CD4-positive, alpha-beta T cell (primary cell): ENCODE measurements at places on chromosomes 5 and 9.

- DNase-seq, result no peak
Measured at GRCh38 chr5:95886340-95887044, 64.0 kb upstream of the GLRX start.

DNA sequence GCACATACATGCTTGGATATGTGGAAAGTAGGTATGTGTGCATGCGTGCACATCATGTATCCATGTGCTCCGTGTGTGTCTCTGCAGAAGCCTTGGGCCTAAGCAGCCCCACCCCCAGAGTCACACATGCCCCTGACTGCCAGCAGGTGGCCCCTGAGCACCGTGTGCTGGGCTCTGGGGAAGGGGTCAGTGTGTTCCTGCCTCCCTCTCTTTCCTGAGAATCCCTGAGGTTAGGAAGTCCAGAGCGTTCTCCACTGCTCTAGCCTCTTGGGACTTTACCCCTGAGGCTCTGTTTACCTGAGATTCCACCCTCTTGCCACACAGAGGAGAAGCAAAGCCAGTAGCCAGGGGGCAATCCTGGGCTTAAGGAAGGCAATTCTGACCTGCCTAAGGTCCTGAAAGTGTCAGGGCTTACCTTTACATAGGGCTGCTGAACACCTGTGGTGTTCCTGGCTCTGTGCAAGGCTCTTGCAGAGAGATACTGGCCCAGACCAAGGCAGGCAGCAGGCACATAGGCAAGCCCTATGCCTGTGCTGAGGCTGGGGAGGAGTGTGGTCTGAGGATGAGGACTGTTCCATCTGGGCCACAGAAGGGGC is 207.3 kb downstream of the TMEM38B start:
- DNase-seq, result no peak

- DNase-seq, result no peak
Measured at GRCh38 chr9:98890256-98890655, 53.5 kb upstream of the COL15A1 start.

DNA sequence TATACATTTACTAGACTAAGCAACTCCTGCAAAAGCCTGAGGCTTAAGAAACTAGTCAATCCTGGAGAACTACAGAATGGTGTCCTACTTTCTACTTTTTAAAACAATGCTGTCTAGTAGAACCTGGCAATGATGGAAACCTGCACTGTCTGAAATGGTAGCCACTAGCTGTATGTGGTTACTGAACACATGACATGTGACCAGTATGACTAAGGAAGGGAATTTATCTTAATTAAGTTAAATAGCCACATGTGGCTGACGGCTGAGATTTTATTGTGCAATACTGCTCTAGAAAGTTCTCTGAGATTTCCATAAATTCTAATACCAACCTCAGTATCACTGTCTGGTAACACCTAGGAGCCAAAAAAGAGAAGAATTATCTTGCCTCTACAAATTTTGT is 44.9 kb upstream of the RAPGEF6 start:
- no peak for DNase-seq

DNA sequence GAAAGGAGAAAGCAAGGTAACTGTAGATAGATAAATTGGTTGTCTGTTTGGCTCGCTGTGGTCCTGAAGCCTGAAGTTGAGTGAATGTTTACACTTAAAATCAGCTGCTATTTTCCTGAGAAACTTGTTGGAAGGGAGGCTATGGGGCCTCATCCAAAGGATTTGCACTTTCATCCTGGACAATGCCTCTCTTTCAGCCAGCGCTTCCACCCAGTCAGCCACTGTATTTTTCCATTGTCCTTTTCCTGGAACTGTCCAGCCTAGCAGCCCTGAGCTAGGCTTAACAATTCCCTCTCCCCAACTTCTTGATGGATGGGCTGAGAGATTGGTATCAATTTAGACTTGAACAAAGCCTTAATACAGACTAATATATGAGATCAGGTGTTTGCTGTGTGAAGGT is 429.2 kb downstream of the DMAC1 start:
- no peak for DNase-seq
